ENCODE measurements at places on chromosomes 2 and 18. TPM values are rescaled to one million over a fixed set of nuclear protein-coding genes. Genes with fewer than 3 reads are reported as not detected.
A peak's percentile ranks its signal among the peaks of the same experiment; 100 is the strongest.

- no peaks in the 10 kb centered on the region for H3K4me1 ChIP-seq
- H3K36me3 ChIP-seq, result no peaks in the 10 kb centered on the region
- DNase-seq, result no peak
- no peak overlapping the region for H3K27ac ChIP-seq
- no peak overlapping the region for H3K4me3 ChIP-seq
Measured at GRCh38 chr2:179764710-179765109, 96.7 kb downstream of the ZNF385B start.

DNA sequence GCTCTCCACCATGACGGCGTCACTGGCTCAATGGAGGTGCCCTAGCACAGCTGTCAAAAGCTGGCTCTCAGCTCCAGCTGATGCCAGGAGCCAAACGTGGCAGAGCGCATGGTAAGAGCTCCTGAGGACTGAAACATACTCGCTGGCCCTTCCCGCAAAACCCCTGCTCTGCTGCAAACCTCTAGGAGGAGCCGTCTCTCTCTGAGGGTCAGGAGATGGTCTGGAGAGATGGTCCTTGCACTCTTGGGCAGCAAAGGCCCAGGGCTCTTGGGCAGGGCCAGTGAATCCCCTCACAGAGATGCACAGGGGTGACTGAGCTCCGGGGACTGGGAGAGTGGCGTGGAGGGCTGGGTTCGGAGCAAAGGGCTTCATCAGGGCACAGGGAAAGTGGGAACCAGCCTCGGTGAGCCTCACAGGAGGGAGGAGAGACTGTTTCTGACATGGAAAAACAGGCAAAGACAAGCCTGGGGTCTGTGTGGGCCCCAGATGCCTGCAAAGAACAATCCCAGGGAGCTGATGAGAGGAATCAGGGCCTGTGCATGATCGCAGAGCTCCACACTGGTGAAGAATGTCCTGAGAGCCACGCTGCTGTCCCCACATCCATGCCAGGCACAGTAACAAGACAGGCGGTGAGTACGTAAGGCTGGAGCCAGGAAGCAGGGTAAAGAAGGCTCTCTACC, 17.2 kb downstream of the SNORC start:
- peaks cover 5% of the 10 kb centered on the region for H3K4me1 ChIP-seq
- H3K27ac ChIP-seq, result no peak overlapping the region
- no peak for DNase-seq
- no peaks in the 10 kb centered on the region for H3K36me3 ChIP-seq
- H3K4me3 ChIP-seq, result no peak overlapping the region
- no peaks in the 10 kb centered on the region for H3K27me3 ChIP-seq

ARHGAP25 gene
- 39.9 TPM for total RNA-seq

GRCh38 chr2:216283038-216283900, 89.0 kb downstream of the MARCHF4 start:
- DNase-seq, result no peak
- no peaks in the 10 kb centered on the region for H3K36me3 ChIP-seq
- H3K27me3 ChIP-seq, result no peaks in the 10 kb centered on the region
- no peak overlapping the region for H3K4me3 ChIP-seq
- H3K4me1 ChIP-seq, result no peaks in the 10 kb centered on the region
- H3K27ac ChIP-seq, result no peak overlapping the region

GRCh38 chr2:43707255-43708015, 31.2 kb upstream of the C1GALT1C1L start:
- DNase-seq, result no peak

GRCh38 chr2:19357402-19358241, 801 bp downstream of the OSR1 start:
- H3K4me1 ChIP-seq, result peaks cover 20% of the 10 kb centered on the region
- H3K27me3 ChIP-seq, result peaks cover 90% of the 10 kb centered on the region
- H3K4me3 ChIP-seq, result no peak overlapping the region
- H3K27ac ChIP-seq, result no peak overlapping the region
- no peak for DNase-seq

DNA sequence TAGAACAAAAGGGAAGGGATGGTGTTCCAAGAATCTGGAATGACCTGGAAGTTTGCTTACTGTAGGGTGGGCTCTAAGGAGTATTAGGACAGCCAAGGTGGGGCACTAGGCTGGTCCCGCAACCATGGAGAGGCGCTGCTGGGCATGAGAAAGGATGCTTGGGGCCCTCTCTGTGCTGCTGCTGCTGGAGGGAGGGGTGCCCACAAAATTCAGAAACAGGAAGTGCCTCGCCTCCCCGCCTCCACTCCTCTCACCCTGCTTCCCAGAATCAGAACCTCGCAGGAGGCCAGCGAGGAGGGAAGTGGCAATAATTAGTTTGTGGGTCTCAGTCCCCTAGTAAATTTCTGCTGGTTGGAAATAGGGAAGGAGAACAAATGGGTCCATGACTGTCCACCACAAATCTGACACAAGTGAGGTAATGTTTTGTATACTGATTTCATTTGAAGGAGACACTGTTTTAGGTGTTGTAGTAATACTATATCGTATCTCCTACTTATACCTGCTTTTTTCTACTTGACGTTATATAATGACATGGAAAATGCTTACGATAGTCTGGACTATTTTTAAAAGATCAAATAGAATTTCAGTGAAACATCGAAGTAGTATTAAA, 7.9 kb upstream of the PDCL3 start:
- H3K27me3 ChIP-seq, result no peaks in the 10 kb centered on the region
- H3K27ac ChIP-seq, result peak overlapping the region; percentile 56
- DNase-seq, result peak; percentile 35
- H3K4me1 ChIP-seq, result peaks cover 22% of the 10 kb centered on the region
- H3K4me3 ChIP-seq, result peak overlapping the region; percentile 43
- H3K36me3 ChIP-seq, result peaks cover 2% of the 10 kb centered on the region

DNA sequence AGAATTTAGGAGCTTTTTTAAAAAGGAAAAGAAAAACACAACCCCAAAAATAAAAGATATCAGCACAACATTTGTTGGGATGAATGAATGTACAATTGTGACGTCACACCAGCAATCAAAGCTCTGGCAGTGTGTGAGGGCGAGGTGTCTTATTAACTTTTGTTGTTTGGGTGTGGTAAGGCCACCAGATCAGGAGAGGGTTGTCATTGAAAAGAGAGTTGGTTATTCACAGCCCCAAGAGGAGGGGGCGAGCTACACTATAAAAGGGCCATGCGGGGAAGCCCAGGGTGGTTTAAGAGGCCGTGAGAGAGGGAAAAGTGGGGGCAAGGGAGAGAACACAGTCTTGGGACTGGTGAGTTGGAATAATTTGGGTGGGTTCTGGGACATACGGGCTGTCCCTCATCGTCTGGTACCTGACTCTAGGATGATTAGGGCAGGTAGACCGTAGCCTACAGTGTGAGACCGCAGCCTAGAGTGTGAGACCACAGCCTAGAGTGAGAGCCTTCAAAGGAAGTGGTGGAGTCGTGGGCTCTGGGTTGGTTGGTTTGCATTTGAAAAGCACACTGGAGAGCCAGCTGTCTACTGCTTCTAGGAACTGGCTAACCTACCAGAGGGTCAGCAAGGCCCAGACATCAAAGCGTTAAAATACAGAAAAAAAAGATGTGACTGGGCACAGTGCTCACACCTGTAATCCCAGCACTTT, 128.4 kb downstream of the INO80D start:
- H3K4me3 ChIP-seq, result no peak overlapping the region
- H3K27ac ChIP-seq, result no peak overlapping the region
- H3K27me3 ChIP-seq, result no peaks in the 10 kb centered on the region
- no peaks in the 10 kb centered on the region for H3K36me3 ChIP-seq

CTNNA2 gene
- total RNA-seq, result not detected

DNA sequence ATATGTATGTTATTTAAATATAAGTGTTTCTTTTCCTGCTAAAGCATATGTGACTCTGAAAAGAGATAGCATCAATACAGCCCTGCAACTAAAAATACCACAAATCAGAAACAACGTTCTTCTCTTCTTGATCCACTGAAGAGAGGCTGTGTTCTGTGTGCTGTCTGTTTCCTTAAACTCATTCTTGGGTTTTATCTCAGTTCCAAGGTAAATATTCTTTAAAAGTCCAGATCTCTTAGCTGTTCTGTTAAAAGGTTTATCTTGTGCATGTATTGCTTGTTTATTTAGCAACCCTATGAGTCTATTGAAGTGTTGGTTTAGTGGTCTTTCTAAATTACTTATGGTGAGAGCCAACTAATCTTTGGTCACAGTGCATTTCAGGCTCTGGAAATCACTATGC, 173.3 kb upstream of the NT5C1B start:
- H3K27ac ChIP-seq, result no peak overlapping the region
- no peaks in the 10 kb centered on the region for H3K27me3 ChIP-seq
- H3K4me1 ChIP-seq, result no peaks in the 10 kb centered on the region
- no peak for DNase-seq

DNA sequence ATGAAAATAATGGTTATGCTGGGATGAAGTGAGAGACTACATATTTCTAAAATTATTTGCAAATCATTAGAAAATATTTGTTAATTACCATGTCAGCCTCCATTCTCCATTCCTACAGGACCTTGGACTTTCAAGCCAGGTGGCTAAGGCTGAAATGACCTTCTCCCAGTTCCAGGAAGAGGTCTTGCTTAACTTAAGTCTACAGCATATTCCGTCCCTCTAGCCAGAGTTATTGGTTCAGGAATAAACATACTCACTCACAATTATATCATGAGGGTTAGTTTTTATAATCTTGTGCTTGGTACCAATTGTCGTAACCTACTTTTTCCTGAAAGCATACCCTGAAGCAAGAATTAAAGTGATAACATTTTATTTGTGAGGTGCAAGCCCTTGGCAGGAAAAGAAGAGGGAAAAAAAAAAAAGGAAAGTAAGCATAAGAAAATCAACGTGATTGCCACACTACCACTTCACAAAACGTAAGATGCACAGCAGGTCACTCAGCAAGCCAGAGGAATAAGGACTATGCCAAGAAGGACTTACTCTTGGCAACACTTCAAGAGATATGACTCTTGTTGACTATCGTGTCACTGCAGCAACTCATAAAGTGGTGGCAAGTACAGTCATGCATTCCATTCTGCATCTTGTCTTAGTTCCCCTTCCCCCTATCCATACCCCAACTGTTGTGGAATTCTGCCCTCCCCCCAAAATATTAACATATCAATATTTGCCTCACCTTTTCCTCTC, 479.1 kb downstream of the MBD2 start:
- H3K4me3 ChIP-seq, result no peak overlapping the region
- no peak overlapping the region for H3K27ac ChIP-seq
- no peak for DNase-seq

DNA sequence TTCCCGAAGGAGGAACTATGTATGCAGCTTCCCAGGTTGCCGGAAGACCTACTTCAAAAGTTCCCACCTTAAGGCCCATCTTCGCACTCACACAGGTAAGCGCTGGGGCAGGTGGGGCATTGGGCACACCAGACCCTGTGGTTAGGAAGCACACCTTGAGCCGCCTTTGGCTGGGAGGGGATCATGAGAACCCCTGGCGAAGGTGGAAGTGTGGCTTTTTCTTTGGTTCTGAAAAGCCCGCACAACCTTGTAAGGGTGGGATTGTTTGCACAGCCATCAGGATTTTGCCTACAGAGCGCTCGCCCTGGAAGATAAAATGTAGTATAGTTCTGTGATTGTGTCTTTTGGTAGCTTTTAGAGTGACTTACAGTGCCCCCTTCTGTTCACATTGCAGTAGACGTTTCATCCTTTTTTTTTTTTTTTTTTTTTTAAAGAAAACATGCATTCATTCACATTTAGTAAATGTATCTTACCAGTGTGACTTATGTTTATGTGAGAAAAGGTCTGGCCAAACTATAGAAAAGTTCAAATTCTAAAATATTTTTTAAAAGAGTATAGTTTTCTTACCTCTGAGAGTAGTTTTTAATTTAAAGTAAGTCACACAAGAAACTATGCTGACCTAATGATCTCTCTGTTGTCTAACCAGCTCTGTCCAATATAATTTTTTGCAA, 5.3 kb downstream of the KLF11 start:
- H3K27ac ChIP-seq, result no peak overlapping the region
- no peak for DNase-seq
- H3K4me1 ChIP-seq, result peaks cover 13% of the 10 kb centered on the region
- no peak overlapping the region for H3K4me3 ChIP-seq
- peaks cover 25% of the 10 kb centered on the region for H3K36me3 ChIP-seq

GRCh38 chr18:12890964-12891363, 6.9 kb upstream of the PTPN2 start:
- H3K36me3 ChIP-seq, result peaks cover 6% of the 10 kb centered on the region
- H3K4me1 ChIP-seq, result peaks cover 10% of the 10 kb centered on the region
- no peak overlapping the region for H3K4me3 ChIP-seq
- no peak overlapping the region for H3K27ac ChIP-seq
- H3K27me3 ChIP-seq, result peaks cover 9% of the 10 kb centered on the region

BCL2 gene
- total RNA-seq, result 76.1 TPM

RBBP8 gene
- 94.5 TPM for total RNA-seq

GRCh38 chr2:190277234-190278112, 42.2 kb downstream of the HIBCH start:
- no peak for DNase-seq
- peaks cover 7% of the 10 kb centered on the region for H3K4me1 ChIP-seq

DNA sequence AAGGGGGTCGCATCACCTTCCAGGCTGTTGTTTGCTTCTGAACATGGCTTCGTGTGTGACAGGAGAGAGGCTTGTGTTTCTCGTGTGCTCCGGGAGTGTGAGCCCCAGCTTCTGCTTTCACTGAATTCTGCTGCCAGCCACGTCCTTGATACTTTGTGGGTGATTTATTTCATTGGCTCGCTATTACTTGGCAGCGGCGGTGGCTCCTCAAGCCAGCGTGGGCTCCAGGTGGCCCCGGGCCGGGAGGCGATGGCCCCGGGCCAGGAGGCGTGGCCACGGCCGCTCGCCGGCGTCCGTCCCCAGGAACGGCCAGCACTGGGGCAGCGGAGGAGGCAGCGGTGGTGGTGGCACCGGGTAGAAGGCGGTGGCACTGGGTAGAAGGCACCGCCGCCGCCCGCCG, 63.1 kb downstream of the NAPG start:
- peaks cover 15% of the 10 kb centered on the region for H3K27me3 ChIP-seq
- H3K27ac ChIP-seq, result no peak overlapping the region
- DNase-seq, result no peak
- H3K4me3 ChIP-seq, result no peak overlapping the region
- H3K36me3 ChIP-seq, result no peaks in the 10 kb centered on the region

DNA sequence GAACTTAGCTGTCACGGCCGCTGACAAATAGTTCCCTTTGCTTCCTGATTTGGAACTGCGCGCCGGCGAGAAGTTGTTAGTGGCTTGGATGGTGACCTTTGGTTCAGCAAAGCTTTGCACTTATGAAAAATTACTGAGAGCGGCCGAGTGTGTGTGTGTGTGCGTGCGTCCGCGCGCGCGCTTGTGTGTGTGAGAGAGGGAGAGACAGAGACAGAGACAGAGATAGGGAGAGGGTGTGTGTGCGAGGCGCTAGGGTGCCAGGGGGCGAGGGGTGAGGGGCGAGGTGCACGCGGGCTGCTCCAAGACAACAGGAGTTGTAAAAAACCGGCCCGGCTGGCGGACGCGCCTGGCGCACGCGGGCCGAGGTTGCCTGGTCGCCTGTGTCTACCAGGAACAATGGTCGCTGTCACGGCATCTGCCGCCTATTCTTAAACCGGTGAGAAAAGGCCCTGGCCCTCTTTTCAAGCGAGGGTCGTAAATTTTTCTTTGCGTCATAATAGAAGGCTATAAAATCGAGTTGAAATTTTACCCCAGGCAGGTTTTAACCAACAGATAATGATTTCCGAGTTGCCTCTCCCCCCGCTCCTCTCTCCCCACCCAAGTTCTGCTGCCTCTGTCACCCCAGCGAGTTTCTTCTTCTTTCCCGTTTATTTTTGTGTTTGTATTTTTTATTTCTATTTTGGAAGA, 535 bp downstream of the HOXD3 start:
- DNase-seq, result no peak
- no peak overlapping the region for H3K4me3 ChIP-seq
- no peaks in the 10 kb centered on the region for H3K4me1 ChIP-seq
- H3K27me3 ChIP-seq, result peaks cover 86% of the 10 kb centered on the region
- no peaks in the 10 kb centered on the region for H3K36me3 ChIP-seq

GRCh38 chr18:32884543-32884942, 111.7 kb upstream of the KLHL14 start:
- no peak overlapping the region for H3K4me3 ChIP-seq
- no peak overlapping the region for H3K27ac ChIP-seq
- DNase-seq, result no peak

RSAD2 gene
- 2.2 TPM for total RNA-seq

SH3RF3 gene
- 0.78 TPM for total RNA-seq
